ENCODE measurements at places on chromosomes 7 and 10.

DNA sequence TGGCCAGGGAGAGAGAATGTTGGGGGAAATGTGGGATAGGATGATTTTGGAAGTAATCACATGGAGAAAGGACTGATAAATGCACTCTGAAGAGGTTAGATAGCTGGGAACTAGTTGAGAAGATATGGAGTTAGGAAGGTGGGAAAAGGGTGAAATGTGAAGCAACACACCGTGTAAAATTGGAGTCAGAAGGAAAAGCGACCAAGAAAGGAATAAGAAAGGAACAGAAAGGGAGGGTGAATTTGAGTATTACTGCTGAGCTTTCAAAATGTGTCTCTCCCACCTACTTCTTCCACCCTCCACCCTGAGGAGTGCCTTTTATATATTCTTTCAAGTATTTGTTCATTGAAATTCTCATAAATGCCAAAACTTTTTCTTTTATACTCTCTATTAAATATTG lies 171.8 kb downstream of the BMPER start:
- DNase-seq = no peak

DNA sequence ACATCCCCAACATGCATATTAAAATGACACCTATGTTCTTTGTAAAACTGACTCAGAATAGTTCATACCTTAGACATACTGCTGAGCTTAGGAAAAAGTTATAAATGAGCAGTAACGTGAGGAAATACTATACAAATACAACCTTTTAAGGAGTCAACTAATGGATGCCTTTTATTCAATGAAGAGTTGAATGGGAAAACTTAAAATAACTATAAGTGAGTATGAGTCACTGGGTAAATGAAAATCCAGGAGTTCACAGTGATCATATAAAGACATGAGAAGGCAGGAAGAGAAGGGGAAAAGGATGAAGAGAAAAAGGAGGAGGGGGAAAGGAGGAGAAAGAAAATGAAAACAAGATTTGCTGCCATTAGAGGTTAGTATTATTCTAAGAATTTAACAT lies 157.8 kb upstream of the PCDH15 start:
- no peak for DNase-seq

DNA sequence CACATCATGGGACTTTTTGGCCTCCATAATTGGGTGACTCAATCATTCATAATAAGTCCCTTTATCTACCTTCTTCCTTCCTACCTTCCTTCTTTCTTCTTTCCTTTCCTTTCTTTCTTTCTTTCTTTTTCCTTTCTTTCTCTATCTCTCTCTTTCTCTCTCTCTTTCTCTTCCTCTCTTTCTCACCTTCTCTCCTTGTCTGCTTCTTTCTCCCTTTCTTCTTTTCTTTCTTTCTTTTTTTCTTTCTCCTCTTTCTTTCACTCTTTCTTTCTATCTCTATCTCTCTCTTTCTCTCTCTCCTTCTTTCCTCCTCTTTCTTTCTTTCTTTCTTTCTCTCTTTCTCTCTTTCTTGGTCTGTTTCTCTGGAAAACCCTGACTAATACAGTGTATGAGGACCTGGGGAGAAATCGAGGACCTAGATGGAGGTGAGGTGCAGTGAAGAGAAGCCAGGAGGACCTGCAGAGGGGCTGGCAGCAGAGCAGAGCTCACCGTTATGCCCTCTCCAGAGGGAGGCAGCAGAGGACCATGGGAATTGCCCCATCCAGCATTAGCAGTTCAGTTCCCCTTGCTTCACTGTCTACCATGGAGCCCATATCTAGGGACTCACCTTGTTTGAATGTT lies 52.7 kb upstream of the BTRC start:
- DNase-seq = peak; percentile 80

DNA sequence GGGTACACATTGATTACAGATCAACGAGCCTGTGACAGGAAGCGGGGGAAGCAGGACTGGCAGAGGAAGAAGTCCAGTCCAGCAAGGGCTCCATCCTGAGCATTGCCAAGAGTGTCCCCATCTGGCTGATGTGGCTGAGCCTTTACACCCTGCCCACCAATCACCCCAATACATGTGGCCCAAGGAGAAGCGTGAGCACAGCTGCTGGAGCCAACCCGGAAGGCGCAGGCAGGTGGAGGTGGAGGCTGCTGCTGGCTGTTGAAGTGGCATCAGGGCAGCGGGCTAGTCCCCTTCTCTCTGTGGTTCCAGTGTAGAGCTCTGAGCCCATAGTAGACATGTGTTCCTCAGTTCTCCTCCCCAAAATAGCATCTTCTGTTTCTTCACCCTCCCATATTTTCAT lies 6.8 kb upstream of the AMPH start:
- no peak for DNase-seq
